GM19239 (cell line): ENCODE measurements at places on chromosomes 2 and 18.

GRCh38 chr2:17543131-17543660, 2.7 kb downstream of the VSNL1 start:
- DNase-seq, result no peak

- DNase-seq, result no peak
Observed at GRCh38 chr2:195575016-195575415, 82.0 kb upstream of the SLC39A10 start.

GRCh38 chr2:203394519-203395227, 66.5 kb downstream of the ABI2 start:
- no peak for DNase-seq

DNA sequence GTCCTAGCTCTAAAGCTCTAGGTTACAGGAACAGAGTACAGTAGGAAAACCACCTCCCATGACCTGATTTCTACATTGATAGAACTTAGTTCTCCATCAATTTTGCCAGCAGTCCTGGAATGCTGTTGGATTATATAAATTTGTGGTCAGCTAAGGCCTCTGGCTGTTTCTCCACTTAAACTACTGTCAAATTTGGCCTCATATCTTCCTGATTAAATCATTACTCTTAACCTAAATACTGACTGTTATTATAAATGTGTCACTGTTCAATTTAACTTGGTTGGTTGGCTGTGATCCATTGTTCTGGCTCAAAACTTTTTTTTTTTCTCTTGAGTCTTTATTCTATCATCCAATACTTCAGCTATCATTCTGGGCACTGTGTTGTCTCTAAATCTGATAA, 71.2 kb downstream of the TGFA start:
- no peak for DNase-seq

DNA sequence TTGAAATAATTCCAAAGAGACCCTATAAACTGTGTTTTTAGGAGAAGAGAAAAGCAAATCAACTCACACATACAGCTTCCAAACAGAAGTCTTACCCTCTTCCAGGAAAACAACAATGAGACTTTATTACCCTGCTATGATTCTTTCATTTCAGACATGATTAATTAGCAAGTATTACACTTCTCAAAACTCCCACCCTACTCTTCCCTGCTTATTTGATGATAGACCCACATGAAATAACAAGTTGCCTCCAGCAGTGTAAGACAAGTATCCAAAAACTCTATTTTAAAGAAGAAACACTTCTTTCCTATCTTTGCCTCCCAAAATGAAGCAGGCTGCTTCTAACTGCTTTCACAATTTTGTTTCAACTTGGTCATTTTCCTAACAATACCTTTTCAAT, 4.1 kb downstream of the FIGN start:
- no peak for DNase-seq

DNA sequence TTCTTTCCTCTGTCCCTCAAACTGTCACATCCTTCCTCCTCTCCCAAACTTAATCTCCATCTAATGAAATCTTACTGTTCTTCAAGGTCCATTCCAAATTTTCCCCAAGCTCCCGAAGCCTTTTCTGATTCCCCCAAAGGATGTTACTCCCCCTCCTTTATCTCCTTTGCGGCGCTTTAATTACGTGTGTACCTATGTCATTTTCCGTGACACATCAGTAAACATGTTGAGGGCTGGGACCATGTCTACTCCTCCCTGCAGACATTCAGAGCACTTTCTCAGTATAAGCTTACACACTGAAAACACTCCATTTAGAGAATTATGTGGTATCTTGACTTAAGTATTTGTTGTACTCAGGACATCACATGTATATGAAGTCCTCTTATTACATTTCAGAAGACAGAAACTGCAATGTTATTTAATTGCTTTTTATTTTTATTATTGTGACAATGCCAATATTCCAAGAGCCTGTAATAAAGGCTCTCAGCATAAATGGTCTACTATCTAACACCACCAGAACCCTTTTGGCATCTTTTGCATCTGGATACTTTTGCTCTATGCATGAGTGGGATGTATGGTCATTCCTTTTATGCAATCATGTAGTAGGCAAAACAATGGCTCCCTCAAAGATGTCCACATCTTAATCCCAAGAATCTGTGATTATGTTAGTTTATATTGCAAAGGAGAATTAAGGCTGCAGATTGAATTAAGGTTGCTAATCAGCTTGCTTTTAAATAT, 1.8 kb downstream of the NMI start:
- no peak for DNase-seq

DNA sequence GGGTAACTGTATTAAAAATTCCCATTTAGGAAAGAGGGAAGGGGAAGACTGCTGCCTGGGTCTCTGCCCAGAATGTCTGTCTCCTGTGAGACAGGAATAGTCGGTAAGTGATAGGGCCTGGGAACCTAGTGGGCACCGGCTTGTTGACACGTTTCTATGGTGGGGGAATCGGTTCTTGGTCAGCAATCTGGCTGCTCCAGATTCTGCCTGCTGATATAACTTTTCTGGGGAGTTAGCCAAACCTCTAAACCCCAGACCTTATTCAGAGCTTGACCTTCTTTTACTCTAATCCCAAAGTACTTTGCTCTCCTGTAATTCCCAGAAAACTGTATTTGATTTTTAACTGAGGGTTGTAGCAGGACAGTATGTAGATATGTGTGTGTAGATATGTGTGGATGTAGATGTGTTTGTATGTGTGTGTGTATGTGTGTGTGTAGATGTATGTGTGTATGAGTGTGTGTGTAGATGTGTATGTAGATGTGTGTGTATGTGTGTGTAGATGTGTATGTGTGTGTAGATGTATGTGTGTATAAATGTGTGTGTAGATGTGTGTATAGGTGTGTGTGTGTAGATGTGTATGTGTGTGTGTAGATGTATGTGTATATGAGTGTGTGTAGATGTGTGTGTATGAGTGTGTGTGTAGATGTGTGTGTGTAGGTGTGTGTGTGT, 61.8 kb upstream of the TXNDC2 start:
- no peak for DNase-seq

- no peak for DNase-seq
Observed at GRCh38 chr2:237431837-237432236, 17.9 kb upstream of the COL6A3 start.

DNA sequence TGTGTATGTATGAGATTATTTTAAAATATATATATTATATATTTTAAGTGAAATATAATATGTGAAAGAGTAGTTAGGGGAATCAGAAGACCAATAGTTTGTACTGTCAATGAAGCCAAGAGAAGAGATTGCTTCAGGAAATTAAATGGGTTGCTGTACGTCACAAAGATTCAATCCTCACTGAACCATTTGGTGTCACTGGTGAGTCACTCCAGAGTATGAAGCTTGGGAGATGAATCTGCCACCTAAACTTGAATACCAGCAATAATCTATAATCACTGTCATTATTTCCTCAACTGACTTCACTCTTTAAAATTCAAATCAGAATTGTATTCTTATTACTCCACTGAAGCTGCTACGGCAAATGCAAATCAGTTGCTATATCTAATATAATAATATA, 41.9 kb upstream of the SCN9A start:
- DNase-seq, result no peak

- DNase-seq, result no peak
Observed at GRCh38 chr2:201049455-201049854, 22.0 kb downstream of the HYCC2 start.

GRCh38 chr2:25473758-25474340, 132.1 kb upstream of the DNMT3A start:
- DNase-seq, result no peak

DNA sequence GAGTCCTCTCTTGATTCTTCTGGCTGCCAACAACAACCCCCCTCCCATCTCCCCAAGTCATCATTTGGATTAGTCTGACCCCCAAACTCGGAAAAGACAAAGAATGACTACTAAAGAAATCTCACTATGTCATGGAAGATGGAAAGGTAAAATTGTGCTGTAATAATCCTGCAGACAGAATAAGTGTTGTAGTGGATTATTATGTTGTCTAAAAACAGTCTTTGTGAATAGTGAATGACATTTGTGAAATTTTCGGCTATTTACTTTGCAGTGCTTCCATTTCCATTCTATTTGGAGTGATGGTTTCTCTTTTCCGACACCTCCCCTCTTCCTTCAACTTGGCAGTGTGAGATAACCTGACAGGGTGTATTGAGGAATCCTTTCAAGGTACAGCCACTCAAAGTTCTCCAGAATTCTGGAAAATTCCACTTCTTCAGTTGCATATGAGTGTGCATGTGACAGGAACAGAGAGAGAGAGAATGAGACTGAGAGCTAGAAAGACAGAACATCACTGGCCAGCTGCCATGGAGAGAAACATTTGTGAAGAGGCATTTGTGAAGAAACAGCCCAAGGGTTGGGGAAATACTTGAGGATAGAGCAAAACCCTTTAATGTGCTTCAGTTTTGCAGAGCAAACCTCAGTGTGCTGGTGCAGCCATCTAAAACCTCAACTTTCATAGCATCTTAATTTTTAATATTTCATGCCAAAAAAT, 141.9 kb upstream of the DLX2 start:
- no peak for DNase-seq

- no peak for DNase-seq
Observed at GRCh38 chr2:48965204-48965603, 189.1 kb downstream of the FSHR start.

- DNase-seq, result no peak
Observed at GRCh38 chr2:203492965-203493364, 42.1 kb downstream of the RAPH1 start.

GRCh38 chr2:236882930-236883329, 202.8 kb upstream of the COPS8 start:
- DNase-seq, result no peak

DNA sequence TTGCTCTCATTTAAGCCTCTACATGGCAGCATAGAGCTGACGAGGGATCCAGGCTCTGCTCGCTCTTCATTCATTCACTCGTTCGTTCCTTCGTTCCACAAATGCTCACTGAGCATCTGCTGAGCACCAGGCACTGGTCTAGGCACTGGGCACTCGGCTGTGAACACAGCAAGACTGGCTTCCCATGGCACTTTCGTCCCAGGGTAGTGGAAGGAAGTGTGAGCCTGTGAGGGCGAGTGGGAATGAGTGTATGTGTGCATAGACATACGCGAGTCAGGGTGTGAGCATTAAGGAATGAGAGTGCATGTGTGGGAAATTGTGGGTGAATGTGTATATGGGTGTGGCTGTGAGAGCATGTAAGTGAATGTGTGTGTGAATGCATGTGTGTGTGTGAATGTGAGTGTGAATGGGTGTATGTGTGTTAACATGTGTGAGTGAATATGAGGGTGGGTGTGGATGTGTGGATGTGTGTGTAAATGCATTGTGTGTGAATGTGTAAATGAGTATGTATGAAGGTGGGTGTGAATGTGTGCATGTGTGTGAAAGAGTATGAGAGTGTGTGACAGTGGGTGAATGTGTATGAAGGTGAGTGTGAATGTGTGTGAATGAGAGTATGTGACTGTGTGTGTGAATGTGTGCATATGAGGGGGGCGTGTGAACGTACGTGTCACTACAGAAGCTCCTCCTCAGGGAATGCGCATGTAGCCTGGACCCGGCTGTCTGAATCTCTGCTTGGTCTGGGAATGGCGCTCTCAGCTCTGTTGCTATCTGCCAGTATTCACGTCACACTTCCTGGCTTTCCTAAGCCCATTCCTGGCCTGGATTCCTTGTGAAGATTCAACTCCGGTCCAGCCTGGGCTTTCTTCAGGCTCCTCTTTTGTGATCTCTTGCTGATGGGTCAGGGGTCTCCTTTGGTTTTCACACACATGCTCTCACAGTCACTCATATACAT, 28.8 kb downstream of the SNORC start:
- no peak for DNase-seq

- DNase-seq, result no peak
Observed at GRCh38 chr2:199968126-199968525, 12.7 kb downstream of the MAIP1 start.

- no peak for DNase-seq
Observed at GRCh38 chr18:61892683-61893308, at the start of gene RNF152. RNF152 (minus strand) TSS chr18:61893007; CDS start chr18:61816463, 76,544 bp downstream.

- no peak for DNase-seq
Observed at GRCh38 chr2:239114119-239114581, 266.3 kb downstream of the TWIST2 start.

DNA sequence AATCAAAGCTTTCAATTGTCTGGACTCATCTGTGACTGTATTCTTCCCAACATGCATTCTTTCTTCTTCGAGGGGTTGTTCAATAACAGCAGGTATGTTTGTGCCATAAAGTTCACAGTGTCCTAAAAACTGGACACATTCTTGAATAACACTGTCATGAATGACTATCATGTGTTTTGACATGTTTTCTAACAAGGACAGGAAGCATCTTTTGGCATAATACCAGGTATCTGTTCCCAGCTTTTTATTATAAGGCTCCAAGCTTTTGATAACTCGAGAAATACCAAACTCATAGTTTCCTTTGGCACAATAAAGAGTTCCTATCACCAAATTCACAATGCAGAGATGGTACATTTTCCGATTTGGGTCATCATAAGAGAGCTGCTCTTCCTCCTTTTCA, 224.2 kb downstream of the AGPS start:
- no peak for DNase-seq

GRCh38 chr2:48873666-48874065, 118.1 kb upstream of the LHCGR start:
- DNase-seq, result no peak

GRCh38 chr18:54263904-54264336, 5.4 kb upstream of the POLI start:
- no peak for DNase-seq

DNA sequence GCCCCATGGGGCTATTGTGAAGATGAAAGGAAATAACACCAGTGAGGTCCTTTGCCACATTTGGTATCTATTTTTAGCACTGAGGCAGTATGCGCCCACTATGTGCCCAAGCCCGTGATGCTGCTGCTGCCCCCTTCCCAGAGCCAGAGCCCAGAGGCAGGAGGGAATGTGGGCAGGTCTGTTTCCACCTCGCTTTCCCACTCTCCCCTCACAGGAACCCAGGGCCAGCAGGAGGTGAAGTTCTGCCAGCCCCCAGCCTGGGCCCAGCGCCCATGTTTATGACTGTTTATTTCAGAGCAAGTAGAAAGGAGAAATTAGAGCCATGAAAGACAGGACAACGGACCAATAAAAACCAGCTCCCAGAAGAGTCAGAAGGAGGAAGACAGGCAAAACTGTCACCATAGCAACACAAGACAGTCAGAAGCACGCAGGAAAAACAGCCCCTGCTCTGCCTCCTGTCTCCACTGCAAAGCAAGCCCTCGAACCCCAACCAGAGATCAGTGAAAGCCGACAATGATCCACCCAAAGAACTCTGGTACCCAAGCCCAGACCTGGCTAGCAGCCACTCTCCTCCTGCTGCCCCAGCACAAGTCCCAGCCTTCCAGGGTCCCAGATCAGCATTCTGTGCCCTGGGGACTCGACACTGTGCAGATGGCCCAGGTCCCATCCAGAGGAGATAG, 1.4 kb downstream of the CYRIA start:
- DNase-seq, result no peak
